ENCODE measurements at places on chromosomes 3 and 15.

GRCh38 chr15:99863550-99864198 lies 130.4 kb upstream of the LYSMD4 start:
- no peak for DNase-seq

DNA sequence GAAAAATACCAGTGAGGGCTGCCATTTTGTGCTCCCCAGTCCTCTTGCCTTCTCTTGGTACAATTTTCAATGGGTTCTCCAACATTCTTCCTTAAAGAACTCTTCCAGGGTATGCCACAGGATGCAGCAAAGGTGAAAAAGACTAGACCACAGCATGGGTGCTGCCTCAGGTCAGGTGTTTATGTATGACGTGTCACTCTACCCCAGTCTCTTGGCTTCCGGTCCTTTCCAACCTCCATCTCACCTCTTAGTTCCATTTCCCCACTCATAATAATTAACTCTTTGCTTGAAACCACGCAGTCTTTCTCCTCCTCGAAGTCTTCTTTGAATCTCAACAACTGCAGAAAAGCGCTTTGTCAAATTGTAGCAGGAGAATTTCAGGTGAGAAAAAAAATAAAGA lies 104.7 kb upstream of the TBC1D5 start:
- DNase-seq, result no peak

DNA sequence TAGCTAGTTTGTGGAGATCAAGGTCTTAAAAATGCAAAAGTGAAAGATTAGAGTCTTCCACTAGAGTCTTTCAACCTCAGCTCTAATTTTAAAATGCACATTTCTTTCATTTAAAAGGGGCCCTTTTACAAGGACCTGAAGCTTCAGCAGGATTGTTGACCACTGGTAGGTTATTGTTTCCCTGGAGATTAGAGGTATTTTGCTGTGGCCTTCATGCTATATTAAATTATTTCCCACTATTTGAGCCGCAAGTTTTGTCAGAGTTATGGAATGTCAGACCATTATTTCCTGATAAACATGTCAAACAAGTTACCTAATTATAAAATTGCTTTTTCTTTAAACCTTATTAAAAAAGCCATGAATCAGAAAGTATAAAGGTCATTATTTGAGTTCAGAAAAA lies 103.1 kb upstream of the CCNL1 start:
- no peak for DNase-seq

GRCh38 chr15:39585389-39585841 lies 4.5 kb downstream of the THBS1 start:
- DNase-seq, result no peak

GRCh38 chr15:39565851-39566250 lies 15.0 kb upstream of the THBS1 start:
- DNase-seq, result no peak

- no peak for DNase-seq
Measured at GRCh38 chr15:92645051-92645631, 10.4 kb downstream of the FAM174B start.

DNA sequence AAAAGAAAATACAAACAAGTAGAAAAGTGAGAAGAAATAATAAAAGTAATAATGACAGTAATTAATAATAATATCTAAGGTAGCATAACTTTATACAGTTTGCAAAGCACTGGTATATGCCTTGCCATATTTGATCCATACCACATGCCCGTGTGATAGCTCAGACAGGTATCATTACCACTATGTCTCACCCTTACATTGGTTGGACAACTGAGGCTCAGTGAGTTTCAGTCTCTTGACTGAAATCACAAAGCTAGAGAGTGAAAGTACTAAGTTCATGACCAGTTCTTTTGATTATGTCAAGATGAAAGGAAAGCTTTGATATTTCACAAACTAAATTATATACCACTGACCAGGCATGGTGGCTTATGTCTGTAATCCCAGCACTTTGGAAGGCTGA lies 408.9 kb downstream of the GAP43 start:
- DNase-seq, result no peak
